ENCODE measurements at places on chromosomes 3 and 15.
A peak's percentile ranks its signal among the peaks of the same experiment; 100 is the strongest.

DNA sequence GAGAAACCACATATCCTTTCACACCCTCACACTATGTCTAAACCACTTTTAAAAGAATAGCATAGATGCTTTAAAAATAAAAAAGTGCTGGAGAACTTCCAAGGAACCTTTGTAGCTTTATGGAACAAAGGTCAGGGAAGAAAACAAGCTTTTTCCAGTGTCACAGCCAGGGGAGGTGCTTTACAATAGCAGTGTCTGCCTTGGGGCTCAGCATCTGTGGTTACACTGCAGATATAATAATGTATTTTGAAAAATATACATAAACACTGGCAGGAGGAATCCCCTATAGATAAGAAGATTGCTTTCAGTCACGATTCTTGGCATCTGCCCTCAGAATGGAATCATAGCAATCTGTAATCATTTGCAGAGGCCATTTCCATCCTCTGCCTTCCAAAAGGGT lies 362.4 kb upstream of the LRRC3B start:
- no peak for DNase-seq

- peak; percentile 28 for DNase-seq
Observed at GRCh38 chr15:65132878-65133547, 595 bp downstream of the PDCD7 start.

GRCh38 chr3:78605178-78605577 lies 1162.6 kb downstream of the ROBO1 start:
- no peak for DNase-seq

DNA sequence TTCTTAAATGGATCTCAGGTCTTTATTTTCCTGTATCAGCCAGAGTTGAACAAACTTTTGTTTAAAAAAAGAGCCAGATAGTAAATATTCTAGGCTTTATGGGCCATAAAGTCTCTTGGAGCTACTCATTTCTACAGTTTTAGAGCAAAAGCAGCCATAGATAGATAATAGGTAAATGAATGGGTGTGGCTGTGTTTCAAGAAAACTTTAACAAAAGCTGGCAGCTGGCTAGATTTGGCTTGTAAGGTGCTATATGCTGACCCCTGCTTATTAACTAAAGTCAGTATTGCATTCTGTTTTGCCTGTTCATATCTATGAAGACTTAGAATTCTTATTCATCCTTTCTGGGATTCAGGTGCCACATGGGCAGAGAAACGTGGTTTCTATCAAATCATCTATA lies 29.0 kb downstream of the MFN1 start:
- DNase-seq, result no peak

DNA sequence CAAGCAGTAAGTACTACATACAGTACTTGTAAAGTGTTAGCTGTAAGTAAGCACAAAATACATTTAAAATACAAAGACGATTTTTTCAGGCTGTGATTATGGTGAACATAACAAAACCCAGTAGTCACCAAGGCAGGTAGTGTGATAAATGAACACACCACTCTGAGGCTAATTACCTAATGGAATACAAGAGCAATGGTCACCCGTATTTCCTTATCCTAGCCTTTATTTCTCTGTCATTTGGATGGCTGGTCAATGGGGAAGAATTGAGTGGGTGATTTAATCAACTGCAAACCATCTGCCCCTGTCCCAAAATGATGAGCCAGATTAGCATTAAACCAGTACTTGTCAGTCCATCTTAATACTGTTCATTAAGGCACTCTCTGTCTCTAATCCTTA lies 89.2 kb upstream of the CGNL1 start:
- DNase-seq, result no peak

- DNase-seq, result no peak
Observed at GRCh38 chr3:16534640-16535262, 21.3 kb upstream of the RFTN1 start.

DNA sequence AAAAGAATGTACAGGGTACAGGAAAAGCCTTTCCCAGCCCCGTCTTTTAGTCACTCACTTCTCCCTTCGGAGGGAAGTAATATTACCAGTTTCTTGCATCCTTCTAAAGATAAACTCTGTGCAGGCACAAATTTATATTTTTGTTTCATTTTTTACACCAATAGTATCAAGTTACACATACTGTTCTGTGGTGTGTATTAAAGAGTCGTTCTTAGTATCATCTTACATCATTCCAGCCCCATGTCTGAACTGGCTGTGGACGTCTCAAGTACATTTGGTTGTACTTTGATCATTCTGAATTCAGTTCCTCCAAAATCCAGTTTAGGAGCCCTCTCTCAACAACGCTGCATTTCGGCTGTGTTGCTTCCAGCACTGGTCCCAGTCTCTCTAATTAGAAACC lies 68.7 kb downstream of the LMLN start:
- DNase-seq, result no peak

- no peak for DNase-seq
Observed at GRCh38 chr15:93070551-93071296, 18.3 kb downstream of the RGMA start.

DNA sequence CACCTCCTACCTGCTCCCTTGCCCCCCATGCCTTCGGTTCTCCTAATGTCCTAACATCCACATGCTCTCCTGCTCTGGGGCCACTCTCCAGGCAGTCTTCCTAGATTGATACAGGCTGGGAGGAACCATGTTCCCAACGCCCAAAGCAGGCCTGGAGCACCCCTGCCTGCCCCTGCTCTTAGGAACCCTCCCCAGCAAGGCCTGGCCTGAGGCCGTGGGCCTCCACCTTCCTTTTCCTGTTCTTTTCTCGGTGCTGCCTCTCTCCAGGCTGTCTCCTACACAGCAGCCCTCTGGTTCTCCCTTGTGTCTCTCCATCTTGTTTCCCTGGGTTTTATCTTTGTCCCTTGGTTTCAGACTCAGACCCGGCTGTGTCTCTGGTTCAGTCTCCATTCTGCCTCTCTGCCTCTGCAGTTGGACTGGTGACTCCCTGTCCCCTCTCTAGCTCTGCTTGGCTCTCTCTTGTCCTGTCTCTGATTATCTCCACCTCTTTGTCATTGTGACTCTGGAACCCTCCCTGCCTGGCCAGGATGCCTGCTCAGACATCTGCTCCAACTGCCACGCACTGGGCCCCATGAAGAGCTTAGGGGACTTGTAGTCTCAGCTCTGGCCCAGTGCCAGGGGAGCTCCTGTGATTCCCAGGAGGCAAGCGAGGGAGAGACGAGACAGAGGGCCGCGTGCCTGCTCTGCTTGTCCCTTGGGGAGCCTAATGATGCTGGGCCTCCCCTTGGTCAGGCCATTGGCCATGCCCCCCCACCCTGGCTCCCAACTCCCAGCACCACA lies 26.0 kb upstream of the RPL29 start:
- DNase-seq, result no peak

GRCh38 chr3:107545680-107546120 lies 22.9 kb downstream of the BBX start:
- no peak for DNase-seq

DNA sequence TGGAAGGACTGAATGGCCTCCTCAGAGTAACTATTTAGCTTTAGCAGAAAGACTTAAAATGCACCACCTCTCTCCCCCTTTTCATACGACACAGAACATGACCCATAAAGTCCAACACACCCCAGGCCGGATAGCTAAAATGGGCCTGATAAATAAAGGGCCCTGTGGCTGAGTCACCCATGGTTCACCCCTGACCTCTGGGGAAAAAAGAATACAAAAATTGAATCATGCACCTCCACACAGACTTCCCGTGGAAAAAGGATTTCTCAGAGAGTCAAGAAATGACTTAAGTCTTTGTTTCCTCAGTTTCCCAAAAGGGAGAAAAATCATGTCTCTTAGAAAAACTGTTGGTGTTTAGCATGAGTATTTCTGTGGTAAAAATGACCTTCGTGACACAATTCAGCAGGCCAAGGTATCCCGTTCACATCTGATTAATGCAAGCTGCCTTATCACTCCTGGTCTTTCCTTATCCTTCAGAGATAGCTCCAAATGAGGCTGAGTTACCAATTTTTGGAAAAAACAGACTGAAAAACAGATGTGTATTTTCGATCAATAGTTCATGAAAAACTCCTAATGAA lies 34.0 kb upstream of the ARHGEF3 start:
- no peak for DNase-seq

DNA sequence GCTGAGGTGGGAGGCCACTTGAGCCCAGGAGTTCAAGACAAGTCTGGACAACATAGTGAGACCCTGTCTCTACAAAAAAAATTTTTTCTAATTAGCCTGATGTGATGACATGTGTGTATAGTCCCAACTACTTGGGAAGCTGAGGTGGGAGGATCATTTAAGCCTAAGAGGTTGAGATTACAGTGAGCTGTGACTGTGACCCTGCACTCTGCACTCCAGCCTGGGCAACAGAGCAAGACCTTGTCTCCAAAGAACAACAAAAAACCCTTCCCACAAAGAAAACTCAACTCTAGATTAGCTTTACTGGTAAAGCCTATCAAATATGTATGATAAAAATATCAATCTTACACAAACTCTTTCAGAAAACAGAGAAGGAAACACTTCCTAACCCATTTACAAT lies 68.5 kb downstream of the ZNF148 start:
- DNase-seq, result no peak

DNA sequence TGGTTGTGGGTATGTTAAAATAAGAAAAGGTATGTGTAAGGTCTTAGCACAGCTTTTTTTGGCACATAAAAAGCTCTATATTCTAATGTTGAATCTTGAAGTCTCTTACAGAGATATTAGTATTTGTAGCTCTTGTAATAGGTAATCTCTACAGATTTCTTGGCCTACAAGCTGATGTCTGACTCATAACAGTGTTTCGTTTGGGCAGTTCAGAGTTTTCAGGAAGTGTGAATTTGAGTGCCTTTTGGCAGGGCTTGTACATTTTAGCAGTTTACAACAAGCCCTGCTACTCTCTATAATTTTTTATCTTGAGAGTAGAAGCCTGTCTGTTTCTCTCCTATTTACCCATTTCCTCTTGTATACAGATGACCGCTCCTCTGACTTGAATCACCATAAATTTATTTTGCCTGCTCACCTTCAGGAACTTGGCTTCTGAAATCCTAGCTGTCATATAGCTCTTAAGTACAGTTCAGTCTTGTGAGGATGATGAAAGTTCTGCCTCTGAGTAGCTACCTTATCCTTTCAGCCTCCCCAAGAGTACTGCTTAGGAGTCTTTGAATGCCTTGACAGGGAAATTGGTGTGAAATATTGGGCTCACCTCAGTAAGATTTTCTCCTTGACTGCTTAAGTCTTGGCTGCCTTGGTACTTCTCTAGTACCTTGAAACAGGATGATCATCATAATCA lies 419.9 kb upstream of the RARB start:
- DNase-seq, result no peak

DNA sequence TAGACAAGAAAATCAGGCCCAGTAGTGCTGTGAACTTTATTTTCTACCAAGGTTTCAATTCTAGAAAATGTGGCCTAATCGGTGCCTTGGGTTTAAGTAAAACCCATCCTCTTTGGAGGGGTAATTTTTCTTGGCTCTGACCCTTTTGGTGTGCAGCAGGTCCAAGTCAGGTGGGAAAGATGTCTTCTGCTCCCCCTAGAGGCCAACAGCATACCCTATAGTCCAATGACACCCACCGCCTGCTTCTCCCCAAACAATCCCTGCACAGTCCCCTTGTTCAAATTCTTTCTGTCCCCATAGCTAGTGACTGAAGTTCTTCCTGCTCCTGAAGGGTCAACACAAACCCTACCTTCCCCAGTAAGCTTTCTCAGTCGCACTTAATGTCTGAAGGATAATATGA lies 261.8 kb upstream of the GOLGA6L4 start:
- peak; percentile 20 for DNase-seq

DNA sequence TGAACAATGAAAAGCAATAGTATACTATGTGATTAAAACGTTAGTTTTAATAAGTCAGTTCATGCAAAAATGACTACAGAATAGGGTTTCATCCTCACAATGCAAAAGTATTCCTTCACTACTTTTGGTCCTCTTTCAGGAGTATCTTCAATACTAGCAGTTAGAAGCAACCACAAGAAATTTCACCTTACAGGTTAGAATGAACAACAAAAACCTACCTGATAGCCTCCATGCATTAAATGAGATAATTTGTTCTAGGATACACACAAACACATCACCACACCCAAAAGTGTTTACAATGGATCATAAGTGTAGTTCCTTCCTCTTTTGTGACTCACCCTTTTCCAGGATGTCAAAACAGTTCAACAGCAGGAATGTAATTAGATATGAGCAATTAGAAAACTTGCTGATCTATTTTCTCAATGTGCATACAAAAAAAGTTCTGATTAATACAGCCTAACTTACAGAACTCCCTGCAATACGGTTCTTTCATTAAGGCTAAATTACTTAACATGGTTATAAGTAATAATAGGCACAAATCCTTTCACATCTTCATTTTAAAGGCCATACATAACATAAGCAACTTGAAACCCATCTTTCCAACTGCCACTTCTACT lies 21.6 kb downstream of the UACA start:
- no peak for DNase-seq

GRCh38 chr3:7789324-7789723 lies 712.3 kb upstream of the LMCD1 start:
- DNase-seq, result no peak

DNA sequence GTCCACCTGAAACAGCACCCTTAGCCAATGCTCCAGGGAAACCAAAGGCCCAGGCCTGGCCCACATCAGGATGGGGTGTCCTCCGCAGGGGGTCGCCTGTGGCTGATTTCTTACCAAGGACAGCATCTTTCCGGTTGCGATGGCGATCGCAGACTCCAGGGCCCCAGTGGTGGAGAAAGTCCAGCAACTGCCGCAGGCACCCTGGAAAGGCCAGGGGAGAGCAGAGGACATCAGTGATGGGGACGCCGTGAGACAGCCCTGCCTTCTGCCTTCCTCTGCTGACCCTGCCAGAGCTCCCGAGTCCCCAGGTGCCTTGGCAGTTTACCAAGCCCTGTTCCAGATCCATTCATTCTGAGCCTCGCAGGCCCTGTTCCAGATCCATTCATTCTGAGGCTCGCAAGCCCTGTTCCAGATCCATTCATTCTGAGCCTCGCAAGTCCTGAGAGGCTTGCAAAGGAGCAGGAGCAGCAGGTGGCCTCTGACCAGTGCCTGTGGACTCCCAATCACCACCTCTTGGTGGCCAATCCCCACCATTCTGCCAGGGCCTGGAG lies 12.5 kb downstream of the CTSH start:
- DNase-seq, result no peak

GRCh38 chr3:127529346-127530188 lies 61.0 kb downstream of the TPRA1 start:
- no peak for DNase-seq

GRCh38 chr3:104951426-104951825 lies 415.3 kb upstream of the ALCAM start:
- no peak for DNase-seq

DNA sequence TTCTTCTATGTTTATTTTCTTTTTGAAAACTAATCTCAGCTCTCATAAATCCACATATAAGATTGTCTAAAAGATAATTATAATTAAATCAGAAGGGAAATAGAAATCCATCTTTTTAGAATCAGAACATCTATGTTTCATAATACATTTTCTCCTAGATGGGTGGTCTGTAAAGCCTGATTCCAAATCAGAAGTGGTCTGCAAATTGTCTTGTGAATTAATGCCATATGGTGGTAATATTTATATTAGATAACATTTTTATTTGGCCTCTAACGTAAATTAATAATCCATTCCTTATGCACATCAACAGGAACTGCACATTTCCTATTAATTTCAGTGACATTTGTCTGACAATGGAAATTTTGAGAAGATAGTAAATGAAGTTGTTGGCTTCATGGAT lies 52.8 kb upstream of the TBC1D5 start:
- no peak for DNase-seq

Data from activated CD8-positive, alpha-beta T cell treated with anti-CD3 and anti-CD28 coated beads for 36 hours (primary cell).